Lower lobe of right lung (tissue), 2 donors: ENCODE measurements at places on chromosomes 1 and 21. TPM values are rescaled to one million over a fixed set of nuclear protein-coding genes. Genes with fewer than 3 reads are reported as not detected.

The NOS1AP gene
- total RNA-seq, result 3.6 TPM

- DNase-seq, result no peak
- no peaks in the 10 kb centered on the region for H3K27me3 ChIP-seq
- no peak overlapping the region for H3K4me3 ChIP-seq
- H3K36me3 ChIP-seq, result no peaks in the 10 kb centered on the region
These were observed 357.9 kb upstream of the USP24 start for GRCh38 chr1:55572878-55573734.

The PPCS gene
- total RNA-seq, result 55.0 TPM

- H3K36me3 ChIP-seq, result peaks cover 38% of the 10 kb centered on the region
- H3K4me3 ChIP-seq, result no peak overlapping the region
- H3K4me1 ChIP-seq, result no peaks in the 10 kb centered on the region
- no peaks in the 10 kb centered on the region for H3K27me3 ChIP-seq
These were observed 23.4 kb downstream of the GORAB start for GRCh38 chr1:170555370-170555769.

DNA sequence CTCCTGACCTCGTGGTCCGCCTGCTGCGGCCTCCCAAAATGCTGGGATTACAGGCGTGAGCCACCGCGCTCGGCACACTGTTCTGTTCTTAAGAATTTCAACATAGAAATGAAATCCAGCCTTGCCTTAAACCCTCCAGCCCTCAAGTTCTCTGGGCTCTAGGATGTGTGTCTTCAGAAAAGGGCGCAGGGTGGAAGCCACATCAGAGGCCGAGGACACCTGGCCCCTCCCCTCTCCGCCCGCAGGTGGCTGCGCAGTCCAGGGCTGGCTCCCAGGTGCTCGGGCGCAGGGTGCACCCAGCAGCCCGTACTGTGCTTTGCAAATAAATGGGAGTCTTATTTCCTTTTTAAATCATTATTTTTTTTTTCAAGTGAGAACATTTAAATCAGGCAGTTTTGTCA is 2.0 kb upstream of the C1orf174 start:
- no peak overlapping the region for H3K4me3 ChIP-seq
- H3K36me3 ChIP-seq, result no peaks in the 10 kb centered on the region
- H3K27me3 ChIP-seq, result no peaks in the 10 kb centered on the region
- H3K4me1 ChIP-seq, result peaks cover 13% of the 10 kb centered on the region
- no peak overlapping the region for H3K27ac ChIP-seq

DNA sequence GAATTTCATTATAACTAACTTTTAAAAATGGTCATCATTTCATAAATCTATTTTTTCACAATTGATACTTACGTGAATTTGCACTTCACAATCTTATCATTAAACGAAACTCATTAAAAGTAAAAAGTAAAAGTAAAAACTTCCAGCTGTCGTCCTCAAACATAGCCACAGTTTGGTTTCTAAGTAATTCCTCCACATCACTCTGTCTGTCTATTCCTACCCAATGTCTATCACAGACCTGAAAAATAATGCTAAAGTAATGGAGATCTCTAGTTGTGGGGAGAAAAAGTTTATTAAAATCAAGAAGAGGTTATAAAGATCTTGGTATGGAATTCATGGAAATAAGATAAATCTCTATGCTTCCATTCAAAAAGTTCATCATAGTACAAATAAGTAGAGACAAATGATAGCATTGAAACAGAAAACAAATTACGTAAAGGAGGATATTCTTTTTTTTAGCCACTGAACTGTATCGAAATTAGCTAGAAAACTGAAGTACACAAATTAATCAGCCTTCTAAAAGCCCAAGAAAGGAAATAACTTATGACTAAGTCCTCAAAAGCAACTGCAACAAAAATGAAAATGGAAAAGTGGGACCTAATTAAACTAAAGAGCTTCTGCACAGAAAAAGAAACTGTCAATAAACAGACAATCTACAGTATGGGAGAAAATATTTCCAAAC is 148.6 kb downstream of the TIAM1 start:
- peaks cover 8% of the 10 kb centered on the region for H3K4me1 ChIP-seq
- H3K27ac ChIP-seq, result no peak overlapping the region
- no peak overlapping the region for H3K4me3 ChIP-seq
- DNase-seq, result no peak
- H3K27me3 ChIP-seq, result no peaks in the 10 kb centered on the region

The ZNF593OS gene
- not detected for total RNA-seq

DNA sequence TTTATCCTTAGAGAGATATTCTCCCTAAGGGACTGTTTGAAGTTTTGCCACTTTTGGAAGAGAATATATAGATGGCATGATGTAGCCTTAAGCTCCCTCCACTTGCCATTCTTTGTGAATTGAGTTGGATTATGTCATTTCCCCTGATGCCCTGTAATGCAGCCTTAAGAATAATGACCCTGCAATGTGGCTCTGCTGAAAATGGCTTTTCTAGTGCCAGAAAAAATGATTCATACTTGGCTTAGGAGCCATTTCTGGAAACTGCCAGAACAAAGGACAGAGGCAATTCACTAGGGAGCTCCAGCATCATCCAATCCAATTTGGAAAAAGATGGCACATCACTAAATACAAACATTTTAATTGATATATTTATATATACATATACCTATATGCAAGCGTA is 265.3 kb downstream of the SPATA17 start:
- H3K4me1 ChIP-seq, result no peaks in the 10 kb centered on the region
- no peaks in the 10 kb centered on the region for H3K27me3 ChIP-seq
- no peak for DNase-seq
- no peak overlapping the region for H3K4me3 ChIP-seq

The TDRD5 gene
- 0.15 TPM for total RNA-seq

DNA sequence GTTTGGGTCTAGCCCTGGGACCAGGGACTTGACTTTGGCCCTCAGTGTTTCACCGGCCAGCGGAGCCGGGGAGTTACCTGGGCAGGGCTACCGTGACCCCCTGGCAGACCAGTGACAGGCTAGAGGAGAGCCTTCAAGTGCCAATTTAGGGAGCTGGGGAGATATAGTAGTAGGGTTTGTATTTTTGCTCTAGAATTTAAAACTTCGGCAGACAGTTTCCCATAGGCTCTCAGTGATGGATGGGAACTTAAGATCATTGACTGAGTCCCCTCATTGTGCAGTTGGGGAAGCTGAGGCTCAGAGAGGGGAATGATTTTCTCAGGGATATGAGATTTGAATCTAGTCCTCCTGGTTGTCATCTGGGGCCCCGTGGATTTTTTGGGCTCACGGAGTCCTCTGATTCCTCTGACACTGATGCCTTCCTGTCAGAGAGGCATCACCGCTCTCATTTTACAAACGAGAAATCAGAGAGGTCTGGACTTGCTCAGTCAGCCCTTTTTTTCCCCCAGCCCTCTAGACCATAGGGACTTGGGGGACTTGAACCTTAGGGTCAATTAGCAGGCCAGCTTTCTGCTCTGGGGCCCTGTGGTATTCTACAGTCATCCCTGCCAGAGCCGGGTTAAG is 58.3 kb upstream of the ACOT11 start:
- H3K4me3 ChIP-seq, result peak overlapping the region; percentile 69
- peaks cover 5% of the 10 kb centered on the region for H3K27me3 ChIP-seq
- no peaks in the 10 kb centered on the region for H3K36me3 ChIP-seq
- peak overlapping the region; percentile 91 for H3K27ac ChIP-seq

The CCDC27 gene
- not detected for total RNA-seq

- no peak overlapping the region for H3K27ac ChIP-seq
- H3K4me1 ChIP-seq, result no peaks in the 10 kb centered on the region
- H3K36me3 ChIP-seq, result no peaks in the 10 kb centered on the region
- no peak overlapping the region for H3K4me3 ChIP-seq
- H3K27me3 ChIP-seq, result no peaks in the 10 kb centered on the region
These were observed 671.4 kb upstream of the ADGRL2 start for GRCh38 chr1:81129366-81129765.

The FLG2 gene
- total RNA-seq, result not detected

- H3K27ac ChIP-seq, result no peak overlapping the region
- H3K4me1 ChIP-seq, result peaks cover 5% of the 10 kb centered on the region
- no peak overlapping the region for H3K4me3 ChIP-seq
- DNase-seq, result no peak
These were observed 115.2 kb upstream of the ATP1A1 start for GRCh38 chr1:116257836-116258235.

The CRABP2 gene
- total RNA-seq, result 2.1 TPM

The SPRR2G gene
- total RNA-seq, result not detected

The FCER1G gene
- 283 TPM for total RNA-seq

The ATP13A2 gene
- total RNA-seq, result 39.9 TPM

The SEC22B gene
- total RNA-seq, result 31.0 TPM

The ECE1 gene
- 90.9 TPM for total RNA-seq

GRCh38 chr1:234968451-234968850 is 160.2 kb downstream of the TOMM20 start:
- no peak for DNase-seq
- no peaks in the 10 kb centered on the region for H3K27me3 ChIP-seq
- H3K27ac ChIP-seq, result peak overlapping the region; percentile 84
- H3K4me3 ChIP-seq, result no peak overlapping the region
- H3K36me3 ChIP-seq, result no peaks in the 10 kb centered on the region

- peak overlapping the region; percentile 4 for H3K4me3 ChIP-seq
- no peak overlapping the region for H3K27ac ChIP-seq
- no peaks in the 10 kb centered on the region for H3K4me1 ChIP-seq
These were observed 156.6 kb downstream of the AK5 start for GRCh38 chr1:77438236-77438913.

The TBX15 gene
- 0.15 TPM for total RNA-seq

The ADAMTS5 gene
- 5.6 TPM for total RNA-seq

DNA sequence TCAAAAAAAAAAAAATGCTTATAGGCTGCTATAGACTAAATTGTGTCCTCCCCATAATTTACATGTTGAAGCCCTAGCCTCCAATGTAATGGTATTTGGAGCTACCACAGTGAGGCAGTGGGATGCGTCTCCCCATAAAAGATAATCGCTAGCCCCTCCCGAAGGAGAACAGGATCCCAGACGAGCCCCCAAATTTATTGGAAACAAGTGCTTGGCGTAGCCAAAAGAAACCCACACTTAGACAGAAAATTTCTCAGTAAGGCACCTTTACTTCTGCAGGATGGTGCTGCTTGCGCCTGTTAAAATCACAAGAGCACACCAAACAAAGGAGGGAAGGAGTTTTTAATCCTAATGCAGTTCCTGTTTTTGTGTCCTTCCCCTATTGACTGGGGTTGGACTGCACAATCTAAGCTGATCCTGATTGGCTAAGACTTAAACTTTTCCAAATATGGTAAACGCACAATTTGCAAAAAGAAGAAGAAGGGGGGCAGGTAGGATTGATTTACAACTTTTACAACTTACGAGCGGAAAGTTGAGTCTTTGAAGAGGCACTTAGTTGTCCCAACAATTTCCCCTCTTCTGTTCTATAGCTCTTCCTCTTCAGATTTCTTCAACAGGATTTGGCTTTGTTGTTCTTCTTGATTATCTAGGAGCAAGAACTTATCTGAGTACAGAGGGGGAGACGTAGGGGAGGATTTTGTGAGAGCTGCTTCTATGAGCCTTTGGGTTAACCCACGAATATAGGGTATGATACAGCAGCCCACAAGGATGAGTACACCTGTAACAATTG is 3.0 kb upstream of the IPP start:
- H3K4me1 ChIP-seq, result no peaks in the 10 kb centered on the region
- H3K36me3 ChIP-seq, result no peaks in the 10 kb centered on the region
- no peak overlapping the region for H3K4me3 ChIP-seq
- DNase-seq, result no peak
- no peaks in the 10 kb centered on the region for H3K27me3 ChIP-seq

The DRAXIN gene
- 0.24 TPM for total RNA-seq

GRCh38 chr1:236837897-236838296 is 42.8 kb downstream of the MTR start:
- no peaks in the 10 kb centered on the region for H3K4me1 ChIP-seq
- no peaks in the 10 kb centered on the region for H3K27me3 ChIP-seq
- DNase-seq, result no peak
- peaks cover 86% of the 10 kb centered on the region for H3K36me3 ChIP-seq

DNA sequence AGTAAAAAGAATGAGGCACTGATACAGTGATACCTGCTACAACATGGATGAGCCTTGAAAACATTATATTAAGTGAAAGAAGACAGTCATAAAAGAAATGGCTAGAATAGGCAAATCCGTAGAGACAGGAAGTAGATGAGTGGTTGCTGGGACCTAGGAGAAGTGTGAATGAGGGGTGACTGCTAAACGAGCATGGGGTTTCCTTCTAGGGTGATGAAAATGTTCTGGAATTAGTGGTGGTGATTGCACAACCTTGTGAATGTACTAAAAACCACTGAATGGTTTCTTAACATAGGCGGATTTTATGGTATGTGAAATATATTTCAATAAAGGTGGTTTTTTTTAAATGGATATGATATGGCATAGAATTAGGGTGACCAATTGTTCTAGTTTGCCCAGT is 12.6 kb upstream of the SERINC2 start:
- no peaks in the 10 kb centered on the region for H3K27me3 ChIP-seq
- no peak for DNase-seq
- H3K27ac ChIP-seq, result no peak overlapping the region

DNA sequence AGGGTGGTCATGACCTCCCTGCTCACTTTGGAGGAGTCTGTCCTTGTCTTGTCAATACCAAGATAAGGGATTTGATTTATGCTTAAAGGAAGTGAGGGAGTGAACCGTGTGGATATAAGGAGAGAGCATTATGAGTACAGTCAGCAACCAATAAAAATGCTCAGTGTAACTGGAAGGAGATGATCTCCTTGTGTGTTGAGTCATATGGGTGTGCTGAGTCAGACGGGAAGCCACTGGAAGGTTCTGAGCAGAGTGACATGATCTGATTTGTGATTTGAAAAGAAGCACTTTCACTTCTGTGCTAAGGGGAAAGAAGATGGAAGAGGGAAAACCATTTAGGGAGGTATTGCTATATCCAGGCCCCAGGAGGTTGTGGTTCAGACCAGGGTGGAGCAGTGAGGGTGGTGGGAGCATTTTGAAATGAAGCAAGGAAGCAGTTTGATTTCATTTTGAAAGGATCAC is 2.5 kb upstream of the BCL10 start:
- H3K27me3 ChIP-seq, result no peaks in the 10 kb centered on the region
- peak overlapping the region; percentile 61 for H3K27ac ChIP-seq
- peaks cover 41% of the 10 kb centered on the region for H3K4me1 ChIP-seq
- H3K4me3 ChIP-seq, result no peak overlapping the region
- DNase-seq, result no peak

The KIF17 gene
- 8.4 TPM for total RNA-seq

- H3K4me3 ChIP-seq, result no peak overlapping the region
- no peak overlapping the region for H3K27ac ChIP-seq
- DNase-seq, result no peak
- no peaks in the 10 kb centered on the region for H3K4me1 ChIP-seq
These were observed 99.0 kb upstream of the ADGRL4 start for GRCh38 chr1:79105500-79105899.

The GNG12 gene
- total RNA-seq, result 43.3 TPM

GRCh38 chr1:48611841-48612240 is 139.8 kb upstream of the SPATA6 start:
- DNase-seq, result no peak
- no peaks in the 10 kb centered on the region for H3K36me3 ChIP-seq

- no peak overlapping the region for H3K4me3 ChIP-seq
- no peak for DNase-seq
- no peak overlapping the region for H3K27ac ChIP-seq
- H3K4me1 ChIP-seq, result peaks cover 3% of the 10 kb centered on the region
- H3K27me3 ChIP-seq, result no peaks in the 10 kb centered on the region
- H3K36me3 ChIP-seq, result no peaks in the 10 kb centered on the region
These were observed 28.5 kb downstream of the KCND3 start for GRCh38 chr1:111961016-111961415.
